Frontal cortex (tissue), 4 donors: ENCODE measurements at places on chromosomes 6 and 20. TPM values are rescaled to one million over a fixed set of nuclear protein-coding genes. Genes with fewer than 3 reads are reported as not detected.

GRCh38 chr20:10271494-10272219, 53.0 kb downstream of the SNAP25 start:
- DNase-seq: no peak

GRCh38 chr6:82033631-82034211, 213.8 kb downstream of the IBTK start:
- no peak for DNase-seq

GRCh38 chr6:163170294-163170883, 244.1 kb upstream of the QKI start:
- no peak for DNase-seq

DNA sequence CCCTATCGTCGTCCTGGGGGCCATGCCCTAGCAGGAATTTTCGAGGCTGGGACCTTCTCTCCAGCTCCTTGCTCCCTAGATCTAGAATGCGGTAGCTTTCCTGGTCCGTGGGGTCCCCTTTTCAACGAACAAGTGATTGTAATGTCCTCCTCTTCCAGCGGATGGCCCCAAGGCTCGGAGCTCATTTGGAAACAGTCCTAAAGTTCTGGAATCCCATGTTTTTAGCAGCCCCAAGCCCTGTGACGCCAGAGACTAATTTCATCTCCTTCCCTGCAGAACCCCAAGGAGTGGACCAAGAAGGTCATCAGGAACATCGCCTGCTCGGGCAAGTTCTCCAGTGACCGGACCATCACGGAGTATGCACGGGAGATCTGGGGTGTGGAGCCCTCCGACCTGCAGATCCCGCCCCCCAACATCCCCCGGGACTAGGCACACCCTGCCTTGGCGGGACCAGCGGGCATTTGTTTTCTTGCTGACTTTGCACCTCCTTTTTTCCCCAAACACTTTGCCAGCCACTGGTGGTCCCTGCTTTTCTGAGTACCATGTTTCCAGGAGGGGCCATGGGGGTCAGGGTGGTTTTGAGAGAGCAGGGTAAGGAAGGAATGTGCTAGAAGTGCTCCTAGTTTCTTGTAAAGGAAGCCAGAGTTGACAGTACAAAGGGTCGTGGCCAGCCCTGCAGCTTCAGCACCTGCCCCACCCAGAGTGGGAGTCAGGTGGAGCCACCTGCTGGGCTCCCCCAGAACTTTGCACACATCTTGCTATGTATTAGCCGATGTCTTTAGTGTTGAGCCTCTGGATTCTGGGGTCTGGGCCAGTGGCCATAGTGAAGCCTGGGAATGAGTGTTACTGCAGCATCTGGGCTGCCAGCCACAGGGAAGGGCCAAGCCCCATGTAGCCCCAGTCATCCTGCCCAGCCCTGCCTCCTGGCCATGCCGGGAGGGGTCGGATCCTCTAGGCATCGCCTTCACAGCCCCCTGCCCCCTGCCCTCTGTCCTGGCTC, 48.5 kb downstream of the PYGB start:
- DNase-seq: peak; percentile 60

DNA sequence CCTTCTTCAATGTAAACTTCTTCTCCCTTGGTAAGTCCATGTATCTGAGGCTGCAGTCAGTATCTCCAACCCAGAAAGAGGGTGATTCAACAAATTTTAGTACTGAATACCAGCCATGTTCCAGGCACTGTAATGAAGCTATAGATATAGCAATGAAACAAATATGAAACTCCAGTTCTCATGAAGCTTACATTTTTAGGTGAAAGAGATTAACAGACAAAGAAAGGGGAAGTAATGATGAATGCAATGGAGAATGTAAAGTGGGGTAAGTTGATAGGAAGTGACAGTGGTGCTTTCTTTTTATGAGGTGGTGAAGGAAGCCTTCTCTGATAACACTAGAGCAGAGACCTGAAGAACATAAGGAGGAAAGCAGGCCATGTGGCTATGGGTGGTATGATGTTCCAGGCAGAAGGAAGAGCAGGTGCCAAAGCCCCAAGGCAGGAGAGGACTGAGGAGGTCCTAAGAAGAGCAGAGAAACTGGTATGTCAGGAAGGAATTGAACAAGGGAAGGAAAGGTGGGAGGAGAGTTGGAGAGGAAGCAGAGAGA, 143.6 kb downstream of the TFAP2B start:
- no peak for DNase-seq

DNA sequence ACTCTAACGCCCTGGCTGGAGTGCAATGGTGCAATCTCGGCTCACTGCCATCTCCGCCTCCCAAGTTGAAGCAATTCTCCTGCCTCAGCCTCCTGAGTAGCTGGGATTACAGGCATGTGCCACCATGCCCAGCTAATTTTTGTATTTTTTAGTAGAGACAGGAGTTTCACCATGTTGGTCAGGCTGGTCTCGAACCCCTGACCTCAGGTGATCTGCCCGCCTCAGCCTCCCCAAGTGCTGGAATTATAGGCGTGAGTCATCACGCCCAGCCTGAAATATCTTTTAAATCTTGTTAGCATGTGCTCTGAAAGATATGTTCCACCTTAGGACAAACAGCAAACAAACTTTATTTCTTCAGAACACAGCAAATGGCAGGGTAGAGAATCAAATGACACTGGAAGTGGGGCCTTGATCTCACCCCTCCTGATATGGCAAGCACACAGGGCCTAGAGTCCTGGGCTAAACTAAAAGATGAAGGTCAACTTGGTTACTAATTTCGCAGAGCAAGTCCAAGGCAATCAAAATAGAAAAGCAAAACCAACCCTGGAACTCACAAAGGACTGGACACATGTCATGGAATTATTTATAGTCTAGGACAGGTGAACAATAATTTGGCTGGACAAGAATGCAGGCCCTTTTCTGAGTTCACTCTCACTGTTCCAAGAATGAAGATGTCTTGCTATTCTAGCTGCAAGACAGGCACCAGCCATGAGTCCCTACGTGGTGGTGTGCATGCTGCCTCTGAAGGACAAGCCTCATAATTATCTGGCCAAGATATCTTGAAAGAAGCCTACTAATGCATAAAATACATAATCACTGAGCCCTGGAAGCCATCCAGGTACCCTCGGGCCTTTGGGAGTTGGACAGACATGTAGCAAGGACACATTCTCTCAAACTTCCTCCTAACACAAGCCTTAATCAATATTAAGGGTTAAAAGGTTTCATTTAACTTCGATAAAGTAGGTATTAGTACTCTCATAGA, 35.6 kb downstream of the B4GALT5 start:
- no peak for DNase-seq

GRCh38 chr6:93047033-93047432, 372.3 kb downstream of the EPHA7 start:
- DNase-seq: no peak

- no peak for DNase-seq
Observed at GRCh38 chr20:32153156-32153665, 43.7 kb downstream of the TM9SF4 start.

GRCh38 chr6:110999634-111000270, 17.9 kb downstream of the RPF2 start:
- DNase-seq: no peak

DNA sequence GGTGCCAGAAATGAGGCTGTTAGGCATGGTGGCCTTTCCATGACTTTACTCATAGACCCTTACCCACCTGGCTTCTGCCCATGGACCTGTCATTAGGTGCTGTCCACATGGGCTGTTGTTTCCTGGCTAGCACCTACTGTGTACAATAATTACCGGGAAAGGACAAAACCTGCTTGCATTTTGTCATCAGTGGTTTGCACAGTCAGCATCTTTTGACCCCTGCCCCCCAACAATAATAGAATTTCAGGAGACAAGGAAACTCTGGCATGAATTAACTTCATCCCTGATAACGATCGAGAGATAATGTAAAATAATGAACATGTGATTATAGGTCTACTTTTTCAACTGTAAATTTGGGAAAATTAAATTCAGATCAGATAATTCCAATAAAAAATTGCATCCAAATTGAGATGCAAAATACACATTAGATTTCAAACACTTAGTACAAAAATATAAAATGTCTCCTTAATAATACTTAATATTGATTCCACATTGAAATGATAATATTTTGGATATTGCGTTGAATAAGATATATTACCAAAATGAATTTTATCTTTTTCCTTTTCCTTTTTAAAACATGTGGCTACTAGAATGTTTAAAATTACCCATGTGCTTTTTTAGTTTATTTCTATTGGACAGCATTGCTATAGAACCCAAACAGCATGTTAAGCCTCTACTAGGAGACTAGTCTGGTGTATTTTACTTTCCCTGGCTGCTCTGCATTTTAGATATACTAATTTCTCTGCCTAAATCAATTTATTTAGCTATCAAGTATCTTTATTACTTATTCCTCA, 12.4 kb downstream of the ANKRD66 start:
- no peak for DNase-seq

DNA sequence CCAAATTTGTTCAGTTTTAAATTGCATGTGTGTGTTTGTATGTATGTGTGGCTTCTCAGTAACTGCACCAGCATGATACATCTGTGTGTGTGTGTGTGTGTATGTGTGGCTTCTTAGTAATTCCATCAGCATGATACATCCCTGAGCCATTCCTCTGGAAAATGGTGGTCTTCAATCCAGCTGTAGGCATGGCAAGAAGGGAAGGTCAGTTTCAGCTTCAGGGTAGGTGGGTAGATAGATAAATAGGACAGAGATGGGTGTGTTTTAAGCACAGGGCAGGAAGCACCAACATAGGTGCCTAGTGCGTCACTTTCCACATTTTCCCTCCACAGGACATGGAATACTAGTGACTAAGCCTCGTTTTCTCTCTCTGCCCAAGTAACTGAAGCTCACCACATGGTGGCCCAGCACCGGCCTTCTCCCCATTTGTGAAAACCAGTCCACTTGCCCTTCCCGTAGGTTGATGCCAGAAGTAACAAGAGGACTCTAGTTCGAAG, 82.9 kb downstream of the RPP40 start:
- no peak for DNase-seq

DNA sequence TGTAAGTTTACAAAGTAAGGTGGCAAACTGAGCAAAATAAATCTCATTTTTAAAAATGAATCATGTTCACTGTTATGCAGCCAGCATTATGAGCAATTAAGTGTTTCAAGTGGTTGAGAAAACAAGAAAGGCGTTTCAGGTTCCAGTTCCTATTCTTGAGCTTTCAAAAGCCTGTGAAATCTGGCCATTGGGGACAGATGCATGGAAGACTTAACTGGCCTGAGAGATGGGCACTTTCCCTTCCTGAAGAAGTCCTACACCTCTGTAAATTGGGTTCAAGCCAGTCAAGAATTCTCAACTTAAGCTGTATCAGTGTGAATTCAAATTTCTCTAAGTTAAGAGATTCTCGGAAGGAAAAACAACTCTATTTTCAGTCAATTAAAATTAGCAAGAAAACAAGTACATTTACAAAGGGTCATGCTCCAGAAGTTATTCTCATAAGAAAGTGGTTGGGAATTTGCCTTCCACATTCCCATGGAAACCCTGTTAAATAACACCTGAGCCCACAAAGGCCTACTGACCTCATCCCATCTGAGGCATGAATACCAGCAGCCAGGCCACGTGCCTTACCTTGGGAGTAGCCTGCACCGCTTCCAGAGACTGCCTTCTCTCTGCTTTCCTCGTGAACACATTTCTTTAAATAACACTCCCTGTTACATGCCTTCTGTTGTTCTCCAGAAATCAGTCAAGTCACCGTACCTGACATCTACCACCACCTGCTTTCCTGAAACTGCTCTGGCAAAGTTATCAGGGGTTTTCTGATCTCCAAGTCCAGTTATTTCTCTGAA, 19.4 kb downstream of the MAP3K5 start:
- DNase-seq: no peak

- no peak for DNase-seq
Observed at GRCh38 chr6:1418471-1419191, 29.3 kb downstream of the FOXF2 start.

DNA sequence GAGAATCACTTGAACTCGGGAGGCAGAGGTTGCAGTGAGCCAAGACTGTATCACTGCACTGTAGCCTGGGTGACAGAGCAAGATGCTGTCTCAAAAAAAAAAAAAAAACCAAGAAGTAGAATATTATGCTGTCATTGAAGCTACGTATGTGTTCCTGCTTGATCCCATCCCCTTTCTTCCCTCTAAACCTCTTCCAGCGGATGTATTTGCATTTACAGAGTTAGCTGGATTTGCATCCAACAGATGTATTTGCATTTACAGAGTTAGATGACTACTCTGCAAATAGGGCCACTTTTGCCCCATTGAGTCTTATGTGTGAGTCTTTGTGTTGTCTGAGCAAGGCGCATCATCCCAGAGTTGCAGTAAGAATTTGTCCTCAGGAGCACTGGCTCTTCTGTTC, 24.9 kb upstream of the IPCEF1 start:
- no peak for DNase-seq

DNA sequence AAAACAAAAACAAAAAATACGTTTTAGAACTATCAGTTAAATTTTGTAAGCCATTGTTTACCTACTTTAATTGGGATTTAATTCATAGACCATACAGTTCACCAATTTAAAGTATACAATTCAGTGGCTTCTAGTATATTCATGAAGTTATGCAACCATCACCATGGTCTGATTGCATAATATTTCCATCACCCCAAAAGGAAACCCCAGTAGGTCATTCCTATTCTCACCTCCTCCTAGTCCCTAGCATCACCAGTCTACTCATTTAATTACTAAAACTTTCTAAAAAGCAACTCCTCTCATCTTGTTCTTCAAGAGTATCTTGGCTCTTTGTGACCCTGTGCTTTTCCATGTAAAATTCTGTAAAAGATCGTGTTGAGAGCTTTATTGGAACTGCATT, 60.2 kb downstream of the ASXL1 start:
- DNase-seq: no peak

DNA sequence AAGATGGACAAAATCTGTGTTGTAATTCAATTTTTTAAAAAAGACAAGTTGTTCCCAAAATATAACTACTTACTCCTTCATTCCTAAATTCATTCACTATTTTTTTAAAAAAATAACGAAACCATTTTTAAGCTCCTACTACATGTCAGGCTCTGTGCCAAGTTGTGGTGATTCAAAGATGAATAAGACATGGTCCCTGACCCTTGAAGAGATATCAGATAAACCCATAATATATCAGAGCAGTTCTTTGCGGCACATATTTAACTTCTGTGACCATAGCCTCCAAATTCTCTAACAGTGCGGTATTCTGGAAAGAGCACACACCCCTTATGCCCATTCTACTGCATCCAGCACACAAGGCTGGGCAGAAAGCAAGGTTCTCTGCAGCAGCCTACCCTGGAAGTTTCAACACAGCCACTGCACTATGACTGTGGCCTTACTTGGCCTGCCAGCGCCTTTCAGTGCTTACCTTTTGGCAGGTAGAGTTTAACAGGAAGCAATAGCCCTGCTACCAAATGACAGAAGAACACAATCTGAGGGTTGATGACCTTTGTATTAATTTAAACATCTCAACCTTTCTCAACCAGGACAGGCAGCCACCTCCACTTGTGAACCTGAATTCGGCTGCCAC, 406.5 kb downstream of the BTBD9 start:
- DNase-seq: no peak

- DNase-seq: no peak
Observed at GRCh38 chr6:43113431-43114260, 37.5 kb downstream of the PTK7 start.

- DNase-seq: peak; percentile 21
Observed at GRCh38 chr20:21571841-21572690, 58.2 kb upstream of the NKX2-2 start.

- peak; percentile 19 for DNase-seq
Observed at GRCh38 chr6:127267646-127268625, 1.3 kb downstream of the RNF146 start.

Gene ADAM33
- 2.4 TPM for total RNA-seq

Gene SRSF12
- total RNA-seq: 36.7 TPM

Gene ARMC12
- 0.82 TPM for total RNA-seq

Gene HLA-DMA
- total RNA-seq: 0.82 TPM

Gene BCAS1
- 2.4 TPM for total RNA-seq

Gene KAT14
- total RNA-seq: 33.4 TPM
